ENCODE measurements at places on chromosomes 2 and 18.

GRCh38 chr18:45332871-45333270, 282.4 kb upstream of the SLC14A2 start:
- no peak for DNase-seq
- H3K36me3 ChIP-seq = no peaks in the 10 kb centered on the region
- H3K27me3 ChIP-seq = no peaks in the 10 kb centered on the region
- H3K4me3 ChIP-seq = no peak overlapping the region

DNA sequence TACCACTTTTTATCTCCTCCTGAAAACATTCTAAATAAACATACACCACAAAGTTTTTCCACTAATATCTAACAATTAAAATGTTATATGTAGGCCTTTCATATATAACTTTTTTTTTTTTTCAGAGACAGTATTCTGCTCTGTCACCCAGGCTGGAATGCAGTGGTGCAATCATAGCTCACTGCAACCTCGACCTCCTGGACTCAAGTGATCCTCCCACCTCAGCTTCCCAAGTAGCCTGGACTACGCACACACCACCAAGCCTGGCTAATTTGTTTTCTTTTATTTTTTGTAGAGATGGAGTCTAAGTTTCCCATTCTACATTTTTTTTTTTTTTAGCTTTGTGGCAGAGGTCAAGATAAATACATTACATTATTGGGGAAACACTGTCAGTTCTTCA, 1612.6 kb upstream of the NXPH2 start:
- H3K36me3 ChIP-seq = no peaks in the 10 kb centered on the region
- H3K4me1 ChIP-seq = no peaks in the 10 kb centered on the region
- H3K27me3 ChIP-seq = no peaks in the 10 kb centered on the region
- no peak overlapping the region for H3K27ac ChIP-seq
- DNase-seq = no peak

DNA sequence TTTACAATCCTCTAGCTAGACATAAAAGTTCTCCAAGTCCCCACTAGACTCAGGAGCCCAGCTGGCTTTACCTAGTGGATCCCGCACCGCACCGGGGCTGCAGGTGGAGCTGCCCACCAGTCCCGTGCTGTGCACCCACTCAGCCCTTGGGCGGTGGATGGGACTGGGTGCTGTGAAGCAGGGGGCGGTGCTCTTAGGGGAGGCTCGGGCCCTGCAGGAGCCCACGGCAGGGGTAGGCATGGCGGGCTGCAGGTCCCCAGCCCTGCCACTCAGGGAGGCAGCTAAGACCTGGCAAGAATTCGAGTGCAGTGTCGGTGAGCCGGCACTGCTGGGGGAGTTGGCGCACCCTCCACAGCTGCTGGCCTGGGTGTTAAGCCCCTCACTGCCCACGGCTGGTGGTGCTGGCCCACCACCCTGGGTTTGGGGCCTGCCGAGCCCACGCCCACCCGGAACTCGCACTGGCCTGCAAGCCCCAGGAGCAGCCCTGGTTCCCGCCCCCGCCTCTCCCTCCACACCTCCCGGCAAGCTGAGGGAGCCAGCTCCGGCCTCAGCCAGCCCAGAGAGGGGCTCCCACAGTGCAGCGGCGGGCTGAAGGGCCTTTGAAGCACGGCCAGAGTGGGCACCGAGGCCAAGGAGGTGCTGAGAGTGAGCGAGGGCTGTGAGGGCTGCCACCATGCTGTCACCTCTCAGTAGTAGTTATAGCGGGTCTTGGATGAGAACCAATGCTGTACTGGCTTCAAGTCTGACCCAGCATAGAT, 255.2 kb downstream of the CDH7 start:
- no peak overlapping the region for H3K4me3 ChIP-seq
- DNase-seq = no peak
- H3K36me3 ChIP-seq = no peaks in the 10 kb centered on the region
- H3K27me3 ChIP-seq = no peaks in the 10 kb centered on the region

- H3K36me3 ChIP-seq = peaks cover 12% of the 10 kb centered on the region
- no peaks in the 10 kb centered on the region for H3K27me3 ChIP-seq
- H3K4me3 ChIP-seq = no peak overlapping the region
- DNase-seq = no peak
- H3K27ac ChIP-seq = no peak overlapping the region
Measured at GRCh38 chr18:36153203-36153602, 23.5 kb downstream of the ELP2 start.

GRCh38 chr18:37222354-37222998, 343.1 kb downstream of the CELF4 start:
- H3K4me1 ChIP-seq = no peaks in the 10 kb centered on the region
- DNase-seq = no peak
- no peak overlapping the region for H3K4me3 ChIP-seq
- H3K27ac ChIP-seq = no peak overlapping the region
- no peaks in the 10 kb centered on the region for H3K27me3 ChIP-seq

DNA sequence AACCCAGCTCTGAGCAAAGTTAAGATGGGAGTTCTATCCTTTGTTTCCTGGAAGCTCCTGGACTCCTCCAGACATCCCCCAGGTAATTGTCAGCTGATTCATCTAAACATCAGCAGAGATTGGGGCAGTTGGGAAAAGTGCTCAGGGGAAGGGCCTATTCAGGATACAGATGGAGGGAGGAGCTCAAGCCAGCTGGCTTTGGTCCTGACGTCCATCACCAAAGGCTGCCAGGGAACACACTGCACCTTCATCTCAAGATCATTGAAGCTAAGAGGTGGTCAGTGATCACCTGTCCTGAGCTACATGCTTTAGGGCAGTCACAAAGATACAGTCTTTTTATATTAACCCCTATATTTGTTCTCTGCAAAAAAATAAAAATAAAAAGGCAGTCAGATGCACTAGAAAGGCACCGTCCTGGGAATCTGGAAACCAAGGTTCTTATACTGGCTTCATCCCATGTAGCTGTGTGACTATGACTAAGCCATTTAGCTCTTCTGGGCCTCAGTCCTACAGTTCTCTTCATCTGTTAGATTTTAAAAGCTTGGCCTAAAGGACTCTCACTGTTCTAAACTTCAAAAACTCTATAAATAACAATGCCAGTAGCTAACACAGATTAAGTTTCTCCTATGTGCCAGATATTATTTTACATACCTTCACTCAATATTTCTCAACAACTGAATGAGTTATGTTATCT, 446.5 kb downstream of the BCL11A start:
- H3K36me3 ChIP-seq = no peaks in the 10 kb centered on the region
- no peak overlapping the region for H3K4me3 ChIP-seq
- no peak for DNase-seq
- H3K4me1 ChIP-seq = no peaks in the 10 kb centered on the region
- no peak overlapping the region for H3K27ac ChIP-seq
- no peaks in the 10 kb centered on the region for H3K27me3 ChIP-seq

GRCh38 chr2:47034973-47035609, 119.5 kb upstream of the MCFD2 start:
- H3K36me3 ChIP-seq = no peaks in the 10 kb centered on the region
- H3K27me3 ChIP-seq = no peaks in the 10 kb centered on the region
- DNase-seq = peak; percentile 61
- peaks cover 78% of the 10 kb centered on the region for H3K4me1 ChIP-seq
- no peak overlapping the region for H3K4me3 ChIP-seq

GRCh38 chr18:64100116-64100922, 48.6 kb downstream of the LINC00305 start:
- H3K36me3 ChIP-seq = no peaks in the 10 kb centered on the region
- no peaks in the 10 kb centered on the region for H3K4me1 ChIP-seq
- no peak overlapping the region for H3K27ac ChIP-seq
- no peak overlapping the region for H3K4me3 ChIP-seq
- DNase-seq = no peak

- H3K27me3 ChIP-seq = no peaks in the 10 kb centered on the region
- no peaks in the 10 kb centered on the region for H3K36me3 ChIP-seq
- H3K27ac ChIP-seq = peak overlapping the region; percentile 80
- no peak overlapping the region for H3K4me3 ChIP-seq
- no peak for DNase-seq
Measured at GRCh38 chr2:108586116-108586515, 51.8 kb downstream of the LIMS1 start.

DNA sequence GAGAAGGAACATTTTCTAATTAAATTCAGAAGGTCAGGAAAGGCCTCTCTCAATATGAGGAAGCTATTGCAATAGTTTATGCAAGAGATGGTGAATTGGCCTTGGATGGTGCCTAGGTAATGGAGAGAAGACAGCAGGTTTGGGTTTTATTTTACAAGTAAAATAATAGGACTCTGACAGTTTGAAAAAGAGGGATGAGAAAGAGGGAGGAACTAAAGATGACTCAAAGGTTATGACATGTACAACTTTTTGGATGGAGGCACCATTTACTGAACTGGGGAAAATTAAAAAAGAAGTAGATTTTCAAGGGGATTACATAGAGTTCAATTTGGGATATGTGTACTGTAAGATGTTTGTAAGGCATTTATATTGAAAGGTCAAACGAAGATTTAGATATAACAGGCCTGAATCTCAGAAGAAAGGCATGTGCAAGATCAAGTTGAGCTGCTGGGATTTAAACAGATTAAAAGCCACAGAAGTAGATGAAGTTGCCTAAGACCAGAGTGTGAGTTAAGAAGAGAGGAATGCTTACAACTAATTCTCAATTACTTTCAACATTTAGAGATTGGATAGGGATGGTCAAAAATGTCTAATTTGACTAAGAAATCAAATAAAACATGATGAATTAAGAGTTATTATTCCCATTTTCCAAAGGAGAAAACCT, 12.3 kb upstream of the ASNSD1 start:
- no peaks in the 10 kb centered on the region for H3K27me3 ChIP-seq
- no peaks in the 10 kb centered on the region for H3K36me3 ChIP-seq
- no peak for DNase-seq
- no peak overlapping the region for H3K27ac ChIP-seq

DNA sequence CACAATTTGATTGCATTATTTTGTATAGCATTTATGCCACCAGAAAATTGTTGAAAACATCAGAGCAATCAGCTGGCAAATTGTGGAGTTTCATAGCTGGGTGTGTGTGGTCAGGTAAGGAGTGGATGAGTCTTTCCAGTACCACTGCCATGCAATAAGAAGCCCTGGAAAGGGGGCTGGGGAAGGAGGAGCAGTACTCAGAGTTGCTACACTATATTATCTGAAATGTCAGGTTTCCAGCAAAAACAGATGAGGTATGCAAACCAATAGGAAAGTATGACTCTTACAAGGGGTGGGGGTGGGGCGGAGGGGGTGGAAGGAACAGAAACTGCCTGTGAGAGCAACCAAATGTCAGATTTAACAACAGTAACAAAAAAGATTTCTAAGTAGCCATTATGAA, 112.2 kb downstream of the SOS1 start:
- no peaks in the 10 kb centered on the region for H3K27me3 ChIP-seq
- DNase-seq = no peak
- H3K4me3 ChIP-seq = no peak overlapping the region

All from stomach (tissue), 19 donors.